Activated CD8-positive, alpha-beta memory T cell treated with anti-CD3 and anti-CD28 coated beads for 1 hour (primary cell): ENCODE measurements at places on chromosomes 2 and 18.

- no peak for DNase-seq
These were observed 3.8 kb downstream of the MOB1A start for GRCh38 chr2:74174909-74175308.

DNA sequence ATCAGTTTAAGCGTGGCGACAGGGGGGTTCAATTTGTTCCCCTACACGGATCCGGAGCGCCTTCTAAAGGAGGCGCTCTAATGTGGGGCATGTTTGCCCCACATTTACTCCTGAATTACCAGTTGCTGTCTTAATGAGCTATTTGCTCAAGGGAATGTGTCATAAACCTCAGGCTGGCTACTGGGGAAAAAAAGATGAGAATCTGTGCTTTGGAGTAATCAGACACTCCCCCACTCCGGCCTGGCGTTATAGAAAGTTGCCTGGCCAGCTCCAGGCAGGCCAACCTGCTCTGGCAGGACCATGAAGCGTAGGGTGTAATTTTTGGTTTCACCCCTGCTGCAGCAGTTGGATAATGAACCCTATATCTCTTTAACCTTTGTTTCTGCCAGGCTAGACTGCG is 31.0 kb upstream of the MAP3K20 start:
- no peak for DNase-seq

DNA sequence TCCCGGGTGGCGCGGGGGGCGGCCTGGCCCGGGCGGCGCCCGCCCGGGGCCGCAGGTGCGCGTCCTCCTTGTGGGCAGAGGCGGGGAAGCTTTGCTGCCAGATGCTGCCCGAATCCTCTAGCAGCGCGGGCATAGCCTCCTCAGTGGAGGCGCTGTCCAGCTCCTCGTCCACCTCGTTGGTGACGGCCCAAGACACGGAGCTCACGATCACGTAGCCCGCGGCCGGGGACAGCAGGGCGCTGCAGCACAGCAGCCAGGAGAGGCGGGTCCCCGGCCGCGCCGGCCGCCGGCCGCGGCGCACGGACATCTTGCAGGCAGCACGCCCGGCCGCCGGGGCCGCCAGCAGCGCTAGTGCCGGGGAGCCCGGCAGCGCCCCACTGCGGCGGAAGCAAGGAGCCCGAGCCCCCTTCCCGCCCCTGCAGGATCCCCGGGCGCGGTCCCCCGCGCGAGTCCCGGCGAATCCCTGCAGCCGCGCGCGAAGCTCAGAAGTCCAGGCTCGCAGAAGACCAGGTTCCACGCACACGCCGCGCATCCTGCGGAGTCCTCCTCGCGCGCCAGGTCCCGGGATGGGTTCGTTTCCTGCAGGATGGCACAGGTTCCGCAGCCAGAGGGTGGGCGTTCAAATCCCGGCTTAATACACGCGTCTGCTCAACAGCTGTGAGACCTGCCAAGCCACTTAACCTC is at the start of gene CREG2:
Gene CREG2, minus strand, starts transcription at position 353 of the 684 bp plus-strand sequence. Its CDS starts 46 bp downstream, at position 307.
- DNase-seq = peak; percentile 30

GRCh38 chr18:39871961-39872360 is 2083.1 kb upstream of the PIK3C3 start:
- no peak for DNase-seq

DNA sequence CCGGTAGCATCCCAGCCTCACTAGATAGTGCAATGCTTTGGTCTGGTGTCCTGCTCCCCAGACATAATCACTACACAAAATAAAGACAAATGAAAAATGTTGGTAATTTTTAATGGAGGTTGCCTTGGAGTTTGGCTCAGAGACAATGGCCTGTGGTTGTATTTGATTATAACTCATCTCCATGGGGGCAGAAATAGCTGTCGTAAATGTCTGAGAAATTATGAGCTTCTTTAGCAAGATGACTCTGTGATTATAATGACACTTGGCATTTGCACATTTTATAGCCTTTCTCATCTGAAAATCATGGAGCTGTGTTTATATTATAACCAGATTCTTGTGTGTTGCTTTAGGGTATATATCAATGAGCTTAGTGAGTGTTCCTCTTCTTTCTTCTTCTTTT is 1779.7 kb upstream of the CELF4 start:
- DNase-seq = no peak

- DNase-seq = no peak
These were observed 55.3 kb upstream of the AFF3 start for GRCh38 chr2:100197631-100198153.

GRCh38 chr2:58757971-58758370 is 516.8 kb upstream of the FANCL start:
- DNase-seq = no peak

GRCh38 chr2:237406371-237406895 is 7.5 kb downstream of the COL6A3 start:
- no peak for DNase-seq

GRCh38 chr18:48007955-48008701 is 77.7 kb upstream of the SMAD2 start:
- no peak for DNase-seq

- no peak for DNase-seq
These were observed 381.8 kb downstream of the MTX2 start for GRCh38 chr2:176650838-176651555.

GRCh38 chr2:42876326-42876751 is 84.0 kb upstream of the HAAO start:
- DNase-seq = no peak

- DNase-seq = no peak
These were observed 66.5 kb upstream of the TLK1 start for GRCh38 chr2:171227066-171227782.

DNA sequence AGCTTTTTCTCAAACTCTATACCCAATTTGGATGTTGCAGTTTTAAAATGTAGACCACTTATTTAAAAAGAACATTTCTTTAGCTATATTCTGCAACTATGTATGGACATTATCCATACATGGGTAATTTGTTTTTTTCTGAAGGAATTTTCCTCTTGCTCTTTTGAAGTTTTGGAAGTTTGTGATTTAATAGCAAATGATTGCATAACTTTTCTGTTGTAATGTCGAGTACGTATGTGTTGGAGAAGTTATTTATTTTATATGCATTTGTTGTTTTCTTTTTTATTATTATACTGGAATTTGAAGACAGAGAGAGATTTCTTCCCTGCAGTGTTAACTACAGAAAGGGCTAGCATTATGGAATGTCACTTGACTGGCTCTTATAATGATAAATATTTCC is 207.7 kb upstream of the FANCL start:
- no peak for DNase-seq

- DNase-seq = peak; percentile 44
These were observed at the start of gene ANAPC1 for GRCh38 chr2:111883661-111884591. ANAPC1 (minus strand) TSS chr2:111884193; CDS start chr2:111880825, 3,368 bp downstream.

DNA sequence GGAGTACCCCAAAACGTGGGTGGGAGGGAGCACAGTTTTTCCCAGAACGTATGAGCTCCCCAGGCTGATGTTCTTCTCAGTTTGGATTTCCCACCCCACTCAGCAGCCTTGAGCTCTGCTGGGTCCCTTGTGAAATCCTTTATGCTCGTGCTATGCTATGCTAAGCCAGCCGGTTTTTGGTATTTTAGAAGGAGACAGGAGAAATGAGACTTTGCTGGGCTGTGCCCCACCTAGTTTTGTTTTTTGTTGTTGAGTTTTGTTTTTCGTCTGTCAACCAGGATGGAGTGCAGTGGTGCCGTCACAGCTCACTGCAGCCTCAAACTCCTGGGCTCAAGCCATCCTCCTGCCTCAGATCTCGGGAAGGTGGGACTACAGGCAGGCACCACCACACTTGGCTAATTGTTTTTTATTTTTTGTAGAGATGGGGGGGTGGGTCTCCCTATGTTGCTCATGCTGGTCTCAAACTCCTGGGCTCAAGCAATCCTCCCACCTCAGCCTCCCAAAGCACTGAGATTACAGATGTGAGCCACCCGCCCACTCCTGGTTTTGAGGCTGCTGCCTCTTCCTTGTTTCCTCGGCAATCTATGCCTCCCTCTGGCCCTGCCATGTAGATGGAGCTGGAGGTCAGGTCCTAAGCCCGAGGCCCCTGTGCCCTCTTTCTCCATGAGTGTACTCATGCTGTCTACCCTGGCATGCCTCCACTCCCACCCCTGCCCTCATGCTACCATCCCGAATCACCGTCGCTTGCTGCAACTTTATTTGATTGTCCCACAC is 17.5 kb upstream of the MGAT4A start:
- DNase-seq = no peak

DNA sequence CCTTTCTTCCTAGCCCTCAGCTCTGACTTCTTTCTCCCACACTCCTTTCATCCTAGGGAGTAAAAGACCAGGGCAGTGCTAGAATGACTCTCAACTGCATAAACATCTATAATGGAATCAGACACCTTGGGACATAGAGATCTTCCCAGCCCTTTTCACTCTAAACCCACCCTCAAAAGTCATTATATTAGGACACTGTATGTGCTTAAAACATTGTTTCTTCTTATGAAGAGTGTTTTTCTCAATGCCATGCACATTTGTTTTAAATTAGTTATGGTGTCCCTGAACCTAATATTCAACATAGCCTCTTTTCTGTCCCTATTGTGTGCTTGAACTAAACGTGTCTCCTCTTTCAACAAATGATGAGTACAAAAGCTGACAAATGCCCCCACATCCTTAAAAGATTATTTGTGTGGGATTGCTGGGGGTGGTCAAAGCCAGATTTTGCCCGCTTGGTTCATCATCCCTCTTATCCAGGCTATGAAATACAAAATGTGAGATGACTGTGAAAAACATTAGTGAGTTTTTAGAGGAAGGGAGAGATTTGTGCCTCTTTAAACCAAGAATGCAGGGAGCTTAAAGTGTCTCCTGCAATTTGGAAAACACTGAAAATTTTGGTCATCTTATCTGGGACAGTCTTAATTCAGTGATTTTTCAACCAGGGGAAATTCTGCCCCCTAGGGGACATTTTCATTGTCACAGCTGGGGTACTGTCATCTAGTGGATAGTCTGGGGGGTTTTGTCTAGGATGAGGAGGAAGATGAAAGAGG is 29.0 kb downstream of the SERPINB5 start:
- no peak for DNase-seq

- no peak for DNase-seq
These were observed 35.6 kb downstream of the PXDN start for GRCh38 chr2:1708476-1709334.

DNA sequence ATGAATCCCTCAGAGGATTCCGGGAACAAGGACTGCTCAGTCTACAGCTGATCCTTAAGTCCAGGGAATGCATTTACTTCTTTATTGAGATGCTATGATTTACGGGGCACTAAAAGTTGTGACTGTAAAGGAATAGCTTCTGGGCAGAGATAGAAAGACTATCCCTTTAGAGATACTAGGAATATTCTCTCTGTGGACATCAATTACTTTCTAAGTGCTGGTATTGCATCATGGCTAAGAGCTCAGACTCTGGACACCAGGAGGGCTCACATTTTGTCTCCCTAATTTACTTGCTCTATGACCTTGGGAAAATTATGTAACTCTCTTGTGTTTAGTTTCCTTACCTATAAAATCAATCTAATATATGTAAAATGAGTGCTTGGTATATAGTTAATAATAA is 131.4 kb downstream of the AKAIN1 start:
- DNase-seq = no peak

- no peak for DNase-seq
These were observed 81.5 kb downstream of the LDLRAD4 start for GRCh38 chr18:13300029-13300428.
